ENCODE measurements at places on chromosomes 7 and 10.

DNA sequence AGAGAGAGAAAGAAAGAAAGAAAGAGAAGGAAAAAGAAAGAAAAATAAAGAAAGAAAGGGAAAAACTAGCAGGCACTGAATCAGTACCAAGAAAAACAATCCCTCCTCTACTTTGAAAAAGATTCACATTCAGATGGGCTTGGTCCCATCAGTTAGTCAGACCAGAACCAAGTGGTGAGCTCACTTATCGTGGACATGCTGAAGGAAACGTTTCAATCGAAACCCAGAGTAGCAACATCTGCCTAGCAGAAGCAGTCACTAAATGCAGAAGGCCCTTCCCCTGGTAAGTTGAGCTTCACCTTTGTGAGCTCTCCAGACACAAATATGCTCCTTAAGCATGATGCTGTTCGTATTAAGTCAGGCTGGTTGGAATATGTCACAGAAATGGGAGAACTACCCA, 167.7 kb downstream of the TRIL start:
- no peak for DNase-seq

- DNase-seq = no peak
Measured at GRCh38 chr10:17092216-17092944, 37.2 kb downstream of the CUBN start.

- DNase-seq = no peak
Measured at GRCh38 chr7:145293228-145293701, 457.4 kb upstream of the TPK1 start.

DNA sequence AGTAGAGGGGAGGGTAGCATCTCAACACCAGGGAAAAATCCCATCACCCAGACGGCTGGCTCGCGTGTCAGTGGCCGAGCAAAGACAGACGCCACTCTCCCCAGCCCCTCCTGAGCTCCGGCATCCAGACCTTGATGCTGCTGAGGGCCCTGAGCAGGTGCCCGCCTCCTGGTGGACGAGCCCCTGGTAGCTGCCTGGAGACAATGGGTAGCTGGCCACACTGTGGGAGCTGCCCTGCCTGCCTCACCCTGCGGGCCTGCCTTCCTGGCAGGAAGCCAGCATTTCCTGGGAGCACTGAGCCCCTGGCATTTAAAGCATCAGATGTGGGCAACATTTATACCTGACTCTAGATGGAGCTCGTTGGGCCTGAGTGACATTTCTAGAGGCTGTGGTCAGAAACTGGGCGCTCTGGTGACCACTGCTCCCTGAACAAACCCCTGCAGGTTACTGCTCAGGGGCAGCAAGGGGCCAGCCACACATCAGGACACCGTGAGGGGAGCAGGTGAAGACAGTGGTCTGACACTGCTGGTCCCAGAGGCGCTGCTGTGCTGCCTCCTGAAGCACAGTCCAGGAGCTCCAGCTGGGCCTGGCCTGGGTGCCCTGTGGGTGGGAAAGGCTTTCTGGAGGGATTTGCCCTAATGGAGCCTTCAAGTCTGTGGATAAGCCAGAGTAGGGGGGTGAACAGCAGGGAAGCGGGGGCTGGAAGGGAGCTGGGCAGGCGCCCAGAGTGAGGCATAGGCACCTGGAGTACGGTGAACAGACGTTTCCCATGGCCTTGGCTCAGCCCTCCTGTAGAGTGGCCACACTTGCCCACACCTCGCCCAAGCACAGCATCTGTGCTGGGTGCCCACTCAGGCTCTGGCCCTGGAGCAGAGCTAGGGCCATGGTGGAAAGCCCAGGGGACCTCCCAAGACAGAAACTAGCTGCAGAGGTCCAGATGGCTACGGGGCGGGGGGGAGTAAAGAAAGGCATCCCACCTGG, 138.7 kb downstream of the MAPK8 start:
- DNase-seq = no peak

- no peak for DNase-seq
Measured at GRCh38 chr7:76202666-76203030, 952 bp downstream of the SRRM3 start.

DNA sequence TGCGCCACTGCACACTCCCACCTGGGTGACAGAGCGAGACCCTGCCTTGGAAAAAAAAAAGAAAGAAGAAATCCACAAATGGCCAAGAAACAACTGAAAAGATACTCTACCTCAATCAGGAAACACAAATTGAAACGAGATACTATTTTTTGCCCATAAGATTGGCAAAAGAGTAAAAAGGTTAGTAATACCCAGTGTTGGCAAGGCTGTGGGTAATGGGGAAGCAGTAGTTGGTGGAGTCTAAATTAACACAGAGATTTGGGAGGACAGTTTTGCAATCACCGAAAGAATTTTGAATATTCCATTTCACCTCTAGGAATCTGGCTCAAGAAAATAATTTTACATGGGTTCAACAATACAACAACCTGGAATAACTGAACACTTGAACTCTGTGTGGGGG, 19.9 kb downstream of the ABRAXAS2 start:
- DNase-seq = no peak

All from WTC11 (cell line).